Activated naive CD4-positive, alpha-beta T cell treated with anti-CD3 and anti-CD28 coated beads, Interleukin-2, amount 50 U/mL, for 72 hours (primary cell): ENCODE measurements at places on chromosomes 2 and 18. TPM values are rescaled to one million over a fixed set of nuclear protein-coding genes. Genes with fewer than 3 reads are reported as not detected.

Gene AMER3
- total RNA-seq = not detected

GRCh38 chr18:11780042-11780441 lies 71.2 kb upstream of the CHMP1B start:
- no peak for DNase-seq

Gene RAMP1
- total RNA-seq = 0.47 TPM

- DNase-seq = no peak
Measured at GRCh38 chr2:21700644-21701043, 576.9 kb downstream of the TDRD15 start.

Gene COL4A3
- total RNA-seq = not detected
